ENCODE measurements at places on chromosomes 1 and 21.

- peak; percentile 36 for DNase-seq
These were observed 6.7 kb downstream of the PDE9A start for GRCh38 chr21:42660118-42660470.

DNA sequence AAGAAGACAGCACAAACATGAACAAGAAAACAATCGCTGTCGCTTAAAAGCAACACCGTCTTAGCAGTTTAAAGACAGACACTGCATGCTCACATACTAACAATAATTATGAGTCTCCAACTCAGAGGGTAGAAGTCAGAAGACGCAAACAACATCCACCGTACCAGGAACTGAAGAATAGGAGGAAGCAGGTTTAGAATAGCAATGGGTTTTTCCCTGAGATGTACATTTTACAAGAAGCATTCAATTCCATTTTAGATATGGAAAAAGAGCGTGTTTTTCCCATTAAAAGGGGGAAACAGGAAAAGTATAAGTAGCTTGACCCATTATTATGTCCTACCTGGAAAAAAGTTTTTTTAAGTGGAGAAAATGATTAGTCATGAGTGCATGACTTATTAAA lies 34.5 kb upstream of the KCNE1 start:
- no peak for DNase-seq

DNA sequence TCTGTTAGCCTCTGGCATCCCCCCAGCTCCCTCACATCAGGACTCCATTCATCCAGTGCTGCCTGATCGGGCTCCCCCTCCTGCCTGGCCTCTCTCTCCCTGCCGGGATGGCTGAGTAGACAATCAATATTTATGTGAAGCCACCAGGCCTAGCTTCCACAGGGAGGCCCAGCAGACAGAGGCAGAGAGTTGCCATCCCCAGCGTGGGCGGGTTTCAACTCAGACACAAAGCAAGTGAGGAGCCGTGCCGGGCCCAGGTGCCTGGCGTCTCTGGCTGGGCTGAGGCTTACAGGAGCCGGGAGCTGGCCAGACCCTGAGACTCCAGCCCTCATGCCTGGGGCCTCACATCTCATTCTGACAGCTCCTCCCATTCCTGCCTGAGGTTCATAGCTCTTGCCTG lies 34.5 kb upstream of the ATP2B4 start:
- no peak for DNase-seq

DNA sequence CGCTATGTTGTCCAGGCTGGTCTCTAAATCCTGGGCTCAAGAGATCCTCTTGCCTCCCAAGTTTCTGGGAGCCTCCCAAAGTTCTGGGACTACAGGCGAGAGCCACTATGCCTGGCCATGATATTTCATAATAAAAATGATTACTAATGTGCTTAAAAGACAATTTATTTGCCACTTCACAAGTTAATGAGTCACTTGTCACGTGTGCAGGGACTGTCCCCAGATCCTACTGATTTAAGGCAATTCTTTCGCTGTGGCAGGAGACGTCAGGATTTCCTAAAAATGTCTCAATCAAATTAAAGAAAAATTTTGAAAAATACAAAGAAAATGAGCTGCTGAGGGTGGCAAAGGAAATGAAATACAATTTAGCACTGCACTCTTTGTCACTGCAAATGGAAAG lies 43.5 kb downstream of the B3GALNT2 start:
- no peak for DNase-seq

- no peak for DNase-seq
These were observed 753.3 kb downstream of the LTN1 start for GRCh38 chr21:28239340-28239739.

DNA sequence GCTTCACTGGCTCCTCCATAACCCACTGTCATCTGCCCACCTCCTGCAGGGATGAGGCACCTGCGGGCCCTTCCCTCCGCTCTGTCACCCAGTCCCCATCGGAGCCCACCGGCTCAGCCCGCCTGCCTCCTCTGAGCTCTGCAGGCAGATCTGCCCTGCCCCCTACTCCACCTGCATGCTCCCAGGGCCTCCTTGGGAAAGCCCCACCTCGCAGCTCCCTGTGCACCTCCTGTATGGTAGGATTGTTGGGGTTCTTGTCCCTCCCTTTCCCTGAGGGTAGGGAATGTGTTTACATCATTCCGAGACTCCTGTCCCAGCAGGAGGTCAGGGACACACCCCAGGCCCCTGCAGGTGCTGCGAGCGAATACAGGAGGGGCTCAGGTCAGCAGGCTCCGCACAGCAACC lies 50.5 kb downstream of the SIK1 start:
- no peak for DNase-seq
